ENCODE measurements at places on chromosomes 5 and 9.
A peak's percentile ranks its signal among the peaks of the same experiment; 100 is the strongest.

DNA sequence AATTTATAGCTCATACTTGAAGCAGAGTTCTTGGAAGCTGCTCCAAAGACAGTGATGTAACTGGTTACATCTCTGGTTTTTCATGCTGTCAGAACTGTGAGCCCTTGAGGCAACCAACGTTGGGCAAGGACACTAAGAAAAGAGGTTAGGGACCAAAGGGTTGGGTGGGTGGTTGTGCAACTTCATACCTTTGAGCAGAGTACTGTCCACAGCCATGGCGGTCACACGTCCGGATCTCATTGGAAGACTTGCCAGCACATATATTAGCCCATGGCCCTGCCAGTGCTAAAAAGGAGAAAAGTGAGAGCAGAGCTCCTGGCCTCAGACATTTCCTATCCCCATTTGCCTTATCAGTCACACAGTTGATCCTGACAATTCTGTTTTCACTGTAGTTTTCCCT lies 2.1 kb downstream of the LECT2 start:
- DNase-seq: no peak

DNA sequence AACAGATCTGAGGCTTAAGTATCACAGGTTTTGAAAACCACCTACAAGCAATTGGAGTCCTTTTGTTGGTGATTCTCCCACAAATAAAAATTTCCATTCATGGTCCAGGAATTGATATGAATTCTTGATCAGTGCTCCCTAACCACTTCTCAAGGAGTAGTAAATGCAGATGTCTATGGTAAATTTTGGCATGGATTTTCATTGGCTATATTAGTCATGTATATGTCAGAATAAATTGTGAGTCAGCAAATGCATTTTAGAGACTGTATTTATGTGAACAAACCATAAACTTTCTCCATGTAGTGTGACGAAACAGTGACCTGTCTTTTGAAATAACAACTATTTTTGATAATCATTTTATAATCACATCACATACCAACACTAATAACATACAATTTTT lies 611.1 kb downstream of the HTR1A start:
- no peak for DNase-seq

GRCh38 chr5:138948471-138949222 lies 73.5 kb upstream of the LRRTM2 start:
- DNase-seq: no peak

DNA sequence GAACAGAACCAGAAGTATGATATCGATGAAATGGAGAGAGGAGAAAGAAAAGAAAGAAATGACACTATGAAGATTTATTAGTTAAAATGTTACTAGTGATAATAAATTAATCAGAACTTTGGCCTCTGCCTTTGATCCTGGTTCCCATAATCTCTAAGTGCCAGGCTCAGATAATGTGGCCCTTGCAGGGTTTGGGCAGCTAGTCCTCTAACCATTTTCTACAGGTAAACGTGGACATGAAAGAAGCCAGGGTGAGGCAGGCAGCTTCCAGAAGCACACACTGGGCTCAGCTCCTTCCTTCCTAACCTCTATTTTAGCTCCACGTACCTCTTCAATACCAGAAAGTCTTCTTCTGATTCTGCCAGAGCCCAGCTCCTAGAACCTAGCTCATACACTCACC lies 30.6 kb downstream of the SYK start:
- DNase-seq: no peak

- no peak for DNase-seq
Measured at GRCh38 chr5:60447488-60447920, 252.5 kb downstream of the DEPDC1B start.

DNA sequence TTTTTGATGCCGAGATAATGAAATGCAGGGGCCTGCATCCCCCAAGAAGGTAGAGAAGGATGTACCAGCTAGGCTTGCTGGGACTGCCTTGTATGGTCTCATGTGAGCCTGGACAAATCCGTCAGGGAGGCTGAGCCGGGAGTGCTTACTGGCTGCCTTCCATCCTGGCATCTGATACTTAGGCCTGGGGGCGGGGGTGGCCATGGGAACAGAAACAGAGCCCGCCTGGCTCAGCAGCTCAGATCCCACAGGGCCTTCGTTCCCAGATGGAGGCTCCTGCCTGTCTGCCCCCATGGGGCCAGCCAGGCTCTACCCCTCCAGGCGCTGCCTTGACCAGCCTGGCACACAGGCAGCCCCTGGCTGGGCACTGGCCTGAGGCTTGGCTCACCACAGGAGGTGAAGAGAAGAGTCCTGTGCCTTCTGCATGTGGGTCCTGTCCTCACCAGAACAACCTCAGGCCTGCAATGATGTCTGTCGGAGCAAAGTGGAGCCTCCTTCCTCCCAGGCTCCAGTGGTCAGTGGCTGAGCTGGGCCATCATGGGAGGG lies 10.5 kb upstream of the SPATA31E1 start:
- no peak for DNase-seq

DNA sequence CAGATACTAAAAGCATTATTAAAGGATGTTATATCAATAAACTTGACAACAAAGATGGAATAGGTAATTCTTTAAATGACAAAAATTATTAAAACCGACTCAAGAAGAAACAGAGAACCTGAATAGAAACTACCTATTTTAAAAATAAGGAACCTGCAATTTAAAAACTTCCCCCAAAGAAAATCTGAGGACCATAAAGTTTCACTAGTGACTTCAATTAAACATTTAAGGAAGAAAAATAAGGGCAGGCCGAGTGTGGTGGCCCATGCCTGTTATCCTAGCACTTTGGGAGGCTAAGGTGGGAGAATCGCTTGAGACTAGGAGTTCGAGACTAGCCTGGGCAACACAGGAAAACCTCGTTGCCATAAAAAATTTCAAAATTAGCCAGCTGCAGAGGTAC lies 99.6 kb downstream of the FANCC start:
- DNase-seq: no peak

- DNase-seq: no peak
Measured at GRCh38 chr9:105887679-105888078, 193.3 kb downstream of the TMEM38B start.

DNA sequence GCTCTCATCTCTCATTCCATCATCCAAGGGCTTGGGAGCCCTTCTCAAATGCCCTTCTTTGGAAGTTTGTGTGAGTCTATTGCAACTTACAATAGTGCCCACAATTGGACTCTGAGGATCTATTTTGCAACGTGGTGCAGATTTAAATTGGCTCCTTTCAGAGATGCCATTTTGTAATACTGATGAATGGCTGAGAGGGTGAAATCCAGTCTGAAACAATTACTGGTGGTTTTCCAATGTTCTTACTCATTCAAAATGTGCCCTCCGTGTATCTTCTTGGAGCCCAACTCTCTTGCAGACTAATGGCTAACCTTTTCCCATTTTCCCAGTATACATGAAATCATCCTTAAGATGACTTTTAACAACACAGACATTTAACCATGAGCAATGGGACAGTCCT lies 6.1 kb downstream of the ZNF462 start:
- no peak for DNase-seq

DNA sequence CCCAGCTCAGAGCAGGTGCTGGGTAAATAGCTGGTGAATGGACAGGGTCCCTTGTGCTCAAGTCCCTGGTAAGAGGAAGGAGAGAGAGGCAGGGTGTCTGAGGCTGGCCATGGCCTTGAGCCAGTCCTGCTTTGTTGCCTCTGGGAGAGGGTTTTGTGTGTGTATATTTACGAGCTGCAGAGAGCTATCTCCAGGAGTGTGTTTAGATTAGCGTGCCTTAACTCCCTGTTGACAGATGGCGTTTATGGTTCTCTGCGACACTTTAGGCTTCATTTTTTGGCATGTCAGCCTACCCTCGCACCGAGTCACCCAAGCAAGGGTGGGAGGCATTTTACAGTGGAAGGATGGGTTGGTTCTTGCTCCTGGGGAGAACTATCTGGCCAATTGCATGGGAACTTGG lies 22.2 kb downstream of the HMCN2 start:
- DNase-seq: no peak

DNA sequence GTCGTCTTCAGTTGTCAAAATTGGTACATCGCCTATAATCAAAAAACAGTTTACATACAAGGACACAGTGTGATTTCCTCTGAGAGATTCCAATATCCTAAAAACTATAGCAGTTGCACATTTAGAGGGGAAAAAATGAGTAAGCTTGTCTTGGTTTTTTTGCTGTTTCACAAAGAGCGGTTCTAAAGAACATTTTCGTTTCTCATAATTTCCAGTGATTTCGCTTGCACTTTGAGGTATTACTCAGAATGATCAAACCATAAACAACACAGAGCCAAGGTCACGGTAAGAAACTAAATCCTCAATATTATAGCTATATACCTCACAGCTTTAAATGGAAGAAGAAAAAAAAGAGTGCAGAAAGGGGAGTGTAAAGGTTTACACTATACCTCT lies 861 bp downstream of the MTX3 start:
- peak; percentile 11 for DNase-seq

GRCh38 chr9:72185561-72185960 lies 36.3 kb downstream of the GDA start:
- DNase-seq: no peak

GRCh38 chr5:66277981-66278380 lies 133.9 kb downstream of the SREK1 start:
- DNase-seq: no peak

DNA sequence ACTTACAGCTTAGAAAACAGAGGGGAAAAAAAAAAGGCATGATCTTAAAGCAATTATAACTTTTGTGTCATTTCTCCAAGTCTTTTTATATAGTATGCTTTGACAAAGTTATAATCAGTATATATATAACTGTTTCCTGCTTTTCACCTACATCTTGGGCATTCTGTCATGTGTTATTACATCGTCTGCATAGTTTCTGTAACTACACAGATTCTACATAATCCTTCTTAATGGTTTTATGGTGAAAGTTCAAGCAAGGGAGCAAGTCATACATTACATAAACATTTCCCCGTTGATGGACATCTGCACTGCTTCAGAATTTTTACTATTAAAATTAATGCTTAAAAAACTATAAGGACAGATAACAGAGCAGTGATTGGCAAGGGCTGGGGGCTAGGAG lies 12.1 kb downstream of the FEM1C start:
- no peak for DNase-seq

GRCh38 chr9:133044661-133045060 lies 13.9 kb downstream of the GTF3C5 start:
- DNase-seq: no peak

GRCh38 chr5:107634981-107635848 lies 35.5 kb downstream of the EFNA5 start:
- no peak for DNase-seq

GRCh38 chr5:117701062-117701461 lies 1126.4 kb upstream of the SEMA6A start:
- no peak for DNase-seq
